ENCODE measurements at places on chromosomes 2 and 18.

GRCh38 chr2:204046145-204046544 is 109.6 kb downstream of the ICOS start:
- no peak for DNase-seq

DNA sequence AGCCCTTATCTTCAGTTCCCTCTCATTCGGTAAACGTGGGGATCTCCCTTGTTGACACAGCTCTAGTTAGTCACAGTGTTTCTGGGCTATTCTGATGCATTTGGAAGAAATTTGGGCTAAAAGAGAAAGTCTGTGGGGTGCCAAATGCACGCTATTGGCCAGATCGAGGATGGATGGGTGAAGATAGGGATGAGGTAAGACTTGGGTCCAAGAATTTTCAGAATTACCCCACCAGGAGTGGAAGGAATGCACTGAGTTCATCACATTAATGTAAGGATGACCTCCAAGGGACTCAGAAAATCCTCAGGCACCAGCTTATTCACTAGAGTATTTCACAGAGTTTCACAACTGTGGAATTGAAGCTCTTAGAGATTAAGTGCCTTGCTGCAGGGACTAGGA is 49.3 kb downstream of the NRP2 start:
- DNase-seq, result peak; percentile 86

- DNase-seq, result no peak
Measured at GRCh38 chr18:35415511-35416073, 38.5 kb upstream of the ZNF396 start.

DNA sequence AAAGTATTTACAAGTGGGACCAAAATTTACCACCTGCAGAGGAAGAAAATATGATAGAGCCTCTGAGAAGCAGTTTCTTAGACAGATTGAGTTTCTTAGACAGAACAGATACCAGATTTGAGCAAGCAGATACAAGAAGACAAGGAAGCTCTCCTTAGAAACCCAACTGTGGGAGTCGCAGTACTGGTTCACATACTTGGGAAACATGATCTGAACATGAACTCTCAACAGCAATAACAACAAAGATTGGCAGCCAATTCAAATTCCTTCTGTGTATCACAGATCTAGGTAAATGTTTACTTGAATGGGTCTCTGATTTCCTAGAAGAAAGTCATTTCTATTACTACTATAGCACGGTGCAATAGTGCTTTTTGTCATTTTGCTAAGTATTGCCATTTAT is 82.1 kb downstream of the OLA1 start:
- no peak for DNase-seq

GRCh38 chr2:28589746-28590463 is 94.0 kb downstream of the PLB1 start:
- DNase-seq, result no peak

GRCh38 chr2:145595296-145595695 is 1075.4 kb upstream of the ZEB2 start:
- no peak for DNase-seq

- DNase-seq, result no peak
Measured at GRCh38 chr2:147456779-147457178, 388.1 kb upstream of the ACVR2A start.

DNA sequence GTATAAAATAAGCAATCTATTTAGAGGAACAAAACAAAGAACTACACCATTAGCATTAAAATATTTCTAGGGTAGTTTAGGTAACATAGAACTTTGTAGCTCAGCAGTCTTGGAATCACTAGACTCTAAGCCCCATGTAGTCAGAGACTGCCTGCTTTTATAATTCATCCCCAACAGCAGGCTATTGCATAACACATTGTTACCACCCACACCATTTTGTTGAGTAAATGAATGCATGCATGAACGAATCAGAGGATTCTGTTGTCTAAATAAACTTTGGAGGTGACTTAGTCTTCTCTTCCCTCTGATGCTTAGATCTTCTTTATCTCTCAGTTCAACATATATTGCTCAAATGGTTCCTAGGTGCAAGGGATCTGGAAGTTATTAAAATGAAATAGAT is 167.6 kb upstream of the TNP1 start:
- no peak for DNase-seq
